Activated T-cell treated with anti-CD3 and anti-CD28 coated beads, Interleukin-2, amount 50 U/mL, for 1 hour (primary cell): ENCODE measurements at places on chromosomes 5 and 9.

DNA sequence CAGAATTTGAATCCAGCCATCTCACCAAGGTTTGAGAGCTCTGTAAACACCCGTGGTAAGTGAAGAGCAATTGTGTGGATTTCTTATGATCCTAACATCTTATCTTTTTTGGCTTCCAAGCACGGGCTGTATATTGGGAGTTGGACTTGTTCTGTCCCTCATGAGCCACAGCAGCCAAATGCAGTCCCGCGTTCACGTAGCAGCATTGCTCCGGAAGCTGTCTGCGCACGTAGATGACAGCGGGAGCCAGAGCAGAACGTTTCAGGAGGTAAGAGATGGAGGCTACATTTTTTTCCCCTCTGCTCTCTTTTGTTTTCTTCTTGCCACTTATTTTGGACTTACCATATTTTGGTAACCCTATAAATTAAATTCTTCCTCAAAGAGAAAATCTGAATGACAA is 86.9 kb downstream of the HACD4 start:
- no peak for DNase-seq

GRCh38 chr5:5480481-5481111 is 58.1 kb downstream of the ICE1 start:
- DNase-seq, result no peak

- no peak for DNase-seq
These were observed 4.5 kb downstream of the TYRP1 start for GRCh38 chr9:12697719-12698118.

DNA sequence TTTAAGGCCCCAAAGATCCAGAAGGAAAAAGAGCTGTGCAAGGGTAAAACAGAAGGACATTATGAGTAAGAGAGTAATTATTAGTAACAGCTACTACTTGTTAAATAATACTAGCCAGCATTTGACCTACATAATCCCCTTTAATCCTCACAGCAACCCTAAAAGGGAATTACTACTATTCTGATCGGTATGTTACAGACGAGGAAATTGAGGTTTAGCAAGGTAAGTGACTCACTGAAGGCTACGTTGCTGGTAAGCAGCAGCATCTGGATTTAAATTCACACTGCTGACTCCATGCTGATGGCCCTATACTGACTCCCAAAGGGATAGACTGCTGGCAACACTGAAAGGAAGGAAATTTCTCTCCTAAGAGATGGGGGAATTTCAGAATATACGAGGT is 3.7 kb upstream of the FSD1L start:
- no peak for DNase-seq
